ENCODE measurements at places on chromosomes 6 and 20.

- DNase-seq: no peak
Measured at GRCh38 chr6:73491377-73491776, 29.5 kb downstream of the EEF1A1 start.

DNA sequence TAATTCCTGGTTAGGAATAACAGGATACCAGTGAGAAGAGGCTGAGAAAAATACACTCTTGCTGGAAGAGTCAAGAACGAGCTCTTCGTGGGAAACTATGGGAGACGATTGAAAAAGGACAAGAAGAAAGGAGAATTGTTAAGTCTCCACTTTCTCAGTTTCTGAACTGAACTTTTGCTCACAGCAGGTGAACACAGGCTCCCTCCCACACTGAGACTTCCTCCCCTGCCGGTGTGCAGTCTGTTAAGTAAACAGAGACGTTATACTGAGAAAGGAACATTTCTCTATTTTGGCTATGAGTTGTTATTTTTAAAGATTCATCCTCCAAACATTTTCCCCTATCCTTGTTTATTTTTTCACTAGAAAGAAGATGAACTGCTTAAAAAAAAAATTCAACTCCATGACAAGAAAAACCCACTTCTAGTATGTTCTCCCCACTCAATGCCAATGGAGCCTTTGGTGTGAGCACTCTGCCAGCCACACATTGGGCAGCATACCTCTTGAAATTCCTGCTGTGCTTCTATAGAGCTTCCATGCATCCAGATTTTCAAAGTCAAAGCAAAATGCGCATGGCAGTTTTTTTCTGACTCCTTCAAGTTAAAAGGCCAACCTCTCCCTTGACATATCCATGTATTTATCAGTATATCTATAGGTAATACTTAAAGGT, 250.5 kb downstream of the ESR1 start:
- no peak for DNase-seq

GRCh38 chr6:75620381-75621304, 19.0 kb downstream of the SENP6 start:
- no peak for DNase-seq

DNA sequence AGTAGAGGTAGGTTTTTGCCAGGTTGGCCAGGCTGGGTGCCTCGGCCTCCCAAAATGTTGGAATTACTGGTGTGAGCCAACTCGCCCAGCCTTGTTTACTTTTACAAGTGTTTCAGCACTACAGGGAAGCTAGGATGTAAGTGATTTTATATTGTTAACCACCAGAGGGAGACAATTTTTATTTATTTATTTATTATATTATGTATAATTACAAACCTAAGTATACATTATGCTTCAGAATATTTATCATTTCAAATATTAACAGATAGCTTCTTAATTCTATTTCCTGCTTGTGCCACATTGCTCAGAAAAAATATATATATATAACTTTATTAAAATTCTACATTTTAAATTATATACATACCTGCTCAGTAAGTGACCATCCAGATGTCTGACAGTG, 9.8 kb downstream of the MMUT start:
- DNase-seq: no peak

GRCh38 chr20:44491635-44492395, 16.1 kb downstream of the TTPAL start:
- no peak for DNase-seq

DNA sequence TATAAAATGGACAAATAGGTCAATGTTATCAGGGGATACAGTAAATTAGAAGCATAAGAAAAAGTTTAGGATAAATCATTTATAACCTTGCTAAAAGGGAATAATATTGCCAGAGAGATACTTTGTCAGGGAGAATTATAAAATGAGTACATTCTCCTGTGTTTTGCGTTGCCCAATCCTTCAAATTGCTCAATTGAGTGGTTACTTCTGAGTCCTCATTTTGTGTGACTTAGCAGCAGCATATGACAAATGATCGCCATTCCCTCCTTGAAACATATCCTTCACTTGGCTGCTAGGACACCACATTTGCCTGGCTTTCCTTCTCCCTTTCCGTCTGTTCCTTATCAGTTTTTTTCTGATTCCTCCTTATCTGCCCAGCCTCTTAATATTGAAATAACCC, 106.7 kb upstream of the FLRT3 start:
- no peak for DNase-seq

- DNase-seq: no peak
Measured at GRCh38 chr20:38985603-38986170, 23.5 kb downstream of the DHX35 start.

- DNase-seq: no peak
Measured at GRCh38 chr6:101013612-101014195, 132.6 kb upstream of the ASCC3 start.

- no peak for DNase-seq
Measured at GRCh38 chr6:52457096-52457495, 37.0 kb downstream of the EFHC1 start.

- DNase-seq: no peak
Measured at GRCh38 chr6:17211101-17211500, 70.1 kb upstream of the RBM24 start.

DNA sequence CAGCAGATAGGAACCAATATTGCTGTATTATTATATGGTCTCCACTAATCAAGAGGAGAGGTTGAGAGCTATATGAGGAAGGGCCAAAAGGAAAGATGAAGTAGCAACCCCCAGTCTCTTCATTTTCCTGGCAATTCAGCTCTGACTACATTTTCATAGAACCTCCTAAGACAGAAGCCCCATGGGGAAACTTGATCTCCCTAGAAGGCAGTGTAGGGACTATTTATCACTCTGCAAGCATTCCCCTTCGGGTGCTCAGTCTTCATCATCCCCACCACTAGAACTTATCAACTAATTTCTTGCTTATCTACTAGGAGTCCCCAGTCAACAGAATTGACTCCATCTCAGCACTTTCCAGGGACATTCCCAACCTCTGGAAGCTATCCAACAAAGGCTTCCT, 25.5 kb upstream of the ITCH start:
- DNase-seq: no peak

- no peak for DNase-seq
Measured at GRCh38 chr6:144344646-144345045, 59.5 kb downstream of the UTRN start.

DNA sequence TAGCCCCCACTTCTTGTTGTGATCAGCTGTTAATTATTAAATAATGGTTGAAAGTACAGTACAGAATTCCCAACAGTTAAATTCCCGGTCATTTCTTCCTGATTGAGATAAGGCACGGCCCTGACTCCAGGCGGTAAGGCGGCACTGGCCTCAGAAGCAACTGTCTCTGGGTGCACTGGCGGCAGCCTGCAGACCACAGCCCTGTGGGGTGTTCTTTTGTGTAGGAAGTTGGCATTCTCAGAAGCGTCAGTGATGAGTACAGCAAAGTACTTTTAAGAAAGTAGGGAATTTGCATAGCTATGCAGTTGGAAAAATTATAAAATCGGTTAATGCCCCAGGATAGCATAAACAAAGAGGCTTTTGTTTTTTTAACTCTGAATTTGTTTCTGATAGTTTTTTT, 50.5 kb downstream of the SAMD5 start:
- no peak for DNase-seq

DNA sequence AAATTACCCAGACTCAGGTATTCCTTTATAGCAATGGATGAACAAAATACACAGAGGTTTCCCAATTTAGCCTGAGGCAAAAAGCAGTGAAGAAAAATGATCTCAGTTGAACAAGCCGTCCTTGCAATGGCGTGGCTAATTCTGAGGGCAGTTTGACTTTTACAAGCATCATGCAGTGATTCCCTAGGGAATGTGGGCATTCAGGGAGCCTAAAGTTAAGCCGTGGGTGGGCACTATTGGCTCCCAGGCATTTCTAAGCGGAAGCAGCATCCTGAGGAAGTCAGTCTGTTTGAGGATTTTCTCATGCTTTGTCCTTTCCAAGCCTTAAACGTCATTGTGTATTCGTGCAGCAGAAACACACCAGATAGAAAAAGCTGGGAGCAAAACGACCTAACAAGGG, 133.9 kb downstream of the MYLK4 start:
- no peak for DNase-seq

DNA sequence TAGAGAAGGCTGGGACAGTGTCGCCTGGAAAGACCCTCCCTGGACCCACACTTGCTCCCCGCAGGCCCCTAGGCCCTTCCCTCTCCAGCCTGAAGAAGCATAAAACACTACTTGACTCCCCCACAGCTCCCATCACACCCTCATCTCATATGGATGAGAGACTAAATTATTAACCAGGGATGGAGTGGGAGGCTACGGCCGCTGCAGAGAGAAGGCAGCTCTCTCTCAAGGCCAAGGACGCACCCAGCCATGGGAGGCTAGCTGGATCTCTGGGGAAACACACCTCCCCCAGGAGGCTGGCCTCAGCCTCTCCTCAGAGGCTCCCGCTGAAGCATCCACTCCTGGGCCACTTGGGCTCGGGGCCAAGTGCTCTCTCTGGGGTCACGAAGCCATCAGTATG, 102.5 kb downstream of the GRM4 start:
- no peak for DNase-seq

DNA sequence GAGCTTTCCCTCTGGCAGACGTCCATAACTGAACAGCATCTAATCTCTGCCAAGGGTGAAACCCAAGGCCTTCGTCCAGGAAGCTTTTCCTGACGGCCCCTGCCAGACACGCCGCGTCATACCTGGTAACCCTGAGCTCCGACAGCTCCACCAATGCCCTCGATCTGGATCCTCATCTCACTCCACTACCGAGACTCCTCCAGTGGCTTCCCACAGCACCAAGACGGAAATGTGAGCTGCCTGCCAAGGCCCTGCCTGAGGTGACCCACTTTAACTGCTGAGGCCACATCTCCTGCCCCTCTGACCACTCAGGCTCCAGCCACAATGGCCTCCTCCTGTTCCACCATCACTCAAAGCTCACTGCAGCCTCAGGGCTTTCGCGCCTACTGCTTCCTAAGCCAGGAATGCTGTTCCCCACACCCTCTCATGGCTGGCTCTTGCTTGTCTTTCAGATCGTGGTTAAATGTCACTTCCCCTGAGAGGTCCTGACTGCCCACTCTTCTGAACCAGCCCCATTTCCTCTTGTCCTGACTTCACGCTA, 143.2 kb downstream of the PREX1 start:
- no peak for DNase-seq

DNA sequence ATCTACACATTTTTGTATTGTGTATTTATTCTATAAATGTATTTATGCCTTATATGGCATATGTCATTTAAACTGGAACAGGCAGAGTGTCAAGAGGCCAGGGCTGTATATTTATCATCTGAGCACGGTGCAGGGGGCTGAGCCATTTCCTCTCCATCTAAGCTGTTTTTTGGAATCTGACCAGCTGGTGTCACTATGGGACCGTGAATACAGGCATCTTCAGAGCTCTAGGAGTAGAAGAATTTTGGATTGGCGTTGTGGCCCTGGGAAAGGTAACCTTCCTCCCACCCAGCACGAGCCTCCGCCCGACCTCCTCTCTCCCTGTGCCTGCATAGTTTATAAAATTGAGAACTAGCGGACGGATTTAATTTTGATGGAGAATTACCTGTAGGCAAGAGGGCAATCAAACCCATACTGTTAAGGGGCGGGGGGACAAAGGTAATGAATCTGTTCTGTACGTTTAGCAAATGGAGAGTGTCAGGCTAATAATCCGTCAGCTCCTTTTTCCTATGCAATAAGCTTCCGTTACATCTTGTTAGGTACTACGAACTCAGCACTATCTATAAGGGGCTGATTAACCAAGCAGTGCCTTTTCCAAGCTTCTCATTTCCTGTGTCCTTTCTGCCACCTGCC, 29.0 kb upstream of the EEF1E1 start:
- DNase-seq: peak; percentile 56

DNA sequence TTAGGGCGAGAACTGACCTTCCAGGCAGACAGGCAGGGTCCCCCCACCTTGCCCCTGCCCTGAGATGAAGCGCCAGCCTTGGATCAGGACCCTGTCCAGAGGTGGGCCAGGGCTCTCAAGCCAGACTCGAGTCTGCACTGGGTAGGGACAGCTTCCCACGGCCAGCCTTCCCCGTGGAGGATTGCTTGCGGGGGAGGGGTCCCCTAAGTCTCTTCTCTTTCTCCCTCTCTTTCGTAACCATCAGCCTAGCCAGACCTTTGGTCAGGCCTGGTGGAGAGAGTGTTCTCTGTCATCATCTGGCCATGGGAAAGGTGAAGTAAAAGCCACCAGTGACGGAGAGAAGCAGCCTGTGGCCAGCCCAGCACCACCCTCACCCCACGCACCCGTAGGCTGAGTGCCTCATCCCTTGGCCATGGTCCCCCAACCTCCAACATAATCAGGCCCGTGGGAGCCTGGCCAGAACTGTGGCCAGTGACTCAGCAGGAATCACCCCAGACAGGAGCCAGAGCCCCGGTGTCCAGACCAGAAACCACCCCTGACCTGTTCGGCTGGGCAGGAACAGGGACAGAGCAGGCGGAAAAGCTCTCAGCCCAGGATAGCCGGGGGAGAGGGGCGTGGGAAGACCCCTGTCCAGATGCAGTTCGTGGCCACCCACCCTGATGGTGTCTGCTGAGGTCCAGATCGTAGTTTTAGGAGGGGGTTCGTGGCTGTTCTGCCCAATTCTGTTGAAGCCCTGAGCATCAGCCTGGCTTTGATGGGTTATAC, 47.1 kb downstream of the SNAI1 start:
- DNase-seq: no peak

GRCh38 chr6:47135772-47136171, 93.6 kb upstream of the ADGRF1 start:
- no peak for DNase-seq

- no peak for DNase-seq
Measured at GRCh38 chr20:61314326-61315010, 62.4 kb downstream of the CDH4 start.

DNA sequence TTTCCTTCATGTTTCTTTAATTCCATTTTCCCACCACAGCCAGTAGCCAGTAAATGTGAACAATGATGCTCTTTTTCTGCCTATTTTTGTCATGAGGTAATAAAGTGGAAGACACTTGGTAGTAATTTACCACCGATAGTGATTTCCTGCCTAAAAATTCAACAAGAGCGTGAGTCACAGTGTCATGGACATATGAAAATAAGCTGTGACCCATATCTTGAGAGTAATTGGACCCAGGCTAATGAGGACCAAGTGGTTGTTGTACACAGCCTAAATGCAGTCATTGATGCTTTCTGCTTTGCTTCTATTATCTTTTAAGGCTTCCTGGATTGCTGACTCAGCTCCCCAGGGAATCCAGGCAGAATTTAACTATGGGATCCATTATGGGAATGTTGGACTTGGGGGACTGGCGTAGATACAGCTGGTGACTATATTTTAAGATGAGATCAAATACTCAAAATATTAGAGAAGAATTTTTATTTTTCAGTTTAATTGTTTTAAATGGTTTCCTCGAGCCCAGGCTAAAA, 265.9 kb upstream of the FERMT1 start:
- no peak for DNase-seq

GRCh38 chr6:52390361-52390727, 28.4 kb downstream of the PAQR8 start:
- DNase-seq: no peak

DNA sequence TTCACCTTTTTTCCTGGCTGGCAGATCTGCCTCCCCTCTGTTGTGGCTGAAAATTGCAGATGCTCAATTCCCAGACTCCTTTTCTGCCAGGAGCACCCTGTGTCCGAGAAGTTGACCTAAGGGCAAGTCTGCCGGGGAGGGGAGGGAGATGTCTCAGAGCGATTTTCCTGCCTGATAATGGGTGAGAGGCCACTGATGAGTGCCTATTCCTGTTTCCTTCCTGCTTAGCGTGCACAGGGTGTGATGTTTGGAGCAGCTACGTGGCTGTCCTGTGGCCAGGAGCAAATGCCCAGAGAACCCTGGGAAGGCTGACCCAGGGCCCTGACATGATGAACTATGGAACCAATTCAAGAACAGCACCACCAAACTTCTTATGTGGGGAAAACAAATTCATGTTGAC, 22.5 kb downstream of the SOX4 start:
- DNase-seq: no peak

Data from midbrain (tissue), 1 donor.